ENCODE measurements at places on chromosomes 3 and 15.

- no peak for DNase-seq
Measured at GRCh38 chr3:151726016-151726415, 7.7 kb upstream of the AADACL2 start.

- DNase-seq = no peak
Measured at GRCh38 chr3:107428051-107428858, 51.0 kb downstream of the CCDC54 start.

DNA sequence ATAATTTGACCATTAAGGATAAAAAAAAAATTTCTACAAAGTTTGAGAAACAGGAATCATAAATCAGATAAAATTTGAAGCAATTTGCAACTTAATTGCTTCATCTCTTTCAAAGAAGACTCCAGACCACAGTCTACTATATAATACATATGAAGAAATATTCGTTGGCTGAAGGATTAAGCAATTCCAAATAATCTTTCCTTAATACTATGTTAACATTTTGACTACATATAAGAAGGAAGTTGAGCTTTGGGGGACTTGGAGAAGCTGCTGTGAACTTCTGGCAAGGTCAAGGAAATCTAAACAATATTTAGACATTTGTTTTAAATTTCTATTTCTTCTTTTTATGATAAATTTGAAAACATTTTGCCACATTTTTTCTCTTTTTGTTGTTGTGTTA, 13.5 kb upstream of the GABRR3 start:
- no peak for DNase-seq

DNA sequence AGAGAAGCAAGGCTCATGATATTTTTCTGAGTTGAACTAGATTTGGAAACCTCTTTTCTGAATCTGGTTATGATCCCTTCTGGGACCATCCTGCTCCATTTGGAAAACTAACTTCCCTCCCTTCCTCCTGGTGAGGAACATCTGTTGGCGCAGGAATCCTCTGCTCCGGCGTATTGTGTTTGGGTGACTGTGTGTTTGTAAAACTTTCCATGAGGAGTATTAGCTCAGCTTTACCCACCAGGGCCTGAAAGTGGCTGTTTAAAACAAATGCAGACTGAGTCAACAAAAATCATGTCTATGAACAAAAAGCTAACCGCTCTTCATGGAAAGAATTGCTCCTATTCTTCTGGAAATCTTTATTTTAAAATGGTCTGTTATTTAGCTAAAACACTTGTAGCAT, 17.7 kb downstream of the STARD9 start:
- no peak for DNase-seq

DNA sequence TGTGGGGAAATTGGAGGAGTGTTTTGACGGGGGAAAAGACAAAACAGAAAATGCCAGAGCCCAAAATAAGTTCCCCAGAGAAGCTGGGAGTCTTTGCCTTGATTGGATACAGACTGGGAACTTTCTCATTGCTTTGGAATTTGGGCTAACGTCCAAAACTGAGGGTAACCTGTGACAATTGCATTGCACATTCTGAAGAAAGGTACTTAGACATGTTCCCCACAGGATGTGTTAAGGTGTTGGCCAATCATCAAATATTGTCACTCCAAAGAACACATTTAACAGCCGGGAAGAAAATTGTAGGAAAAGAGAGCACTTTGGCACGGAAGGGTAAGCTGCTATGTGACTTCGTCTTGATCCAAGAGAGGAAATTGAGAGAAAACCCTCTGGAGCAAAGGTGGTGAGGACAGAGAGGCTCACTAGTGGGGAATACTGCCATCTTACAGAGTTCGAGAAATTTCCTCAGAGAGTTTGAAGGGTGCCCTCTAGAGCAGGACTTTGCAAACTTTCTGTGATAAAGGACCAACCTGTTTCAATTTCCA, 619.5 kb upstream of the TBL1XR1 start:
- no peak for DNase-seq

DNA sequence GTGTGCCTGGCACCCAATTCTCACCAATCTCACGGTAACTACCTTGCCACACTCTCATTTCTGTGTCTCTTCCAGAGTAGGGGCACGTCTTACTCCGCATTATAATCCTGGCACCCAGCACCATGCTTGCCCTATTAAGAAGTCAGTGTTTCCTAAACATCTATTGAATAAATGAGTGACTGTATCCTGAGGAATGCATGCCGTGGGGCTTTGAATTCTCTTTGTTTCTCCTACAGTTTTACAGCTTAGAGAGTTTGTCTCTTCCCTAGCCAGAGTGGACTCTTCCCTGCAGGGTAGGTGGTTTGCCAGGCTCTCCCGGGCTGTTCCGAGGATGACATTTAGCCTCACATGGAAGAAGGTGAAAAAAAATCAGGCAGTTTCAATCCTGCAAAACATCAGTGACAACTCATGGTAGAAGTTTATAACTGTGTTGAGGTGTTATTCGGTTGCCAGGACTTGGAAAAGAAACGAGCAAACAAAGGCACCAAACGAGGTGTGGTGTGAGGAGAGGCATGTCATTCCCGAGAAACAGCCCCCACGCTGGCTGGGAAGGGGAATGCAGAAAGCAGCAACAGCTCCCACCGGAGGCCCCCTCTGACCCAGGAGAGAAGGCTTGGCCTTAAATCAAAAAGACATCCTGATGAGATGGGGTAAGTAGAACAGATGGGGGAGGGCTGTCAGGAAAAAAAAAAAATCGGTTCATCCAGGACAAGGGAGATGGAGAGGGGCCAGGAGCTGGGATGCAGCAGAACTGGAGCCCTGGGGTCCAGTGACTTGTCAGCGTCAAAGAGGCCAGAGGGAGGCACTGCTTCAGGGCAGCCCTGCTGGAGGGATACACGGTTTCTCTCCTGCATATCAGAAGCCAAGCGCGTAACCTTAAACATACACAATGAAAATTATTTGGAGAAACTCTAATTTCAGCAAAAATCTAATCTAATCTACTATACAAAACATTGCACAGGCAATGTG, 168.4 kb upstream of the ARRDC4 start:
- no peak for DNase-seq

DNA sequence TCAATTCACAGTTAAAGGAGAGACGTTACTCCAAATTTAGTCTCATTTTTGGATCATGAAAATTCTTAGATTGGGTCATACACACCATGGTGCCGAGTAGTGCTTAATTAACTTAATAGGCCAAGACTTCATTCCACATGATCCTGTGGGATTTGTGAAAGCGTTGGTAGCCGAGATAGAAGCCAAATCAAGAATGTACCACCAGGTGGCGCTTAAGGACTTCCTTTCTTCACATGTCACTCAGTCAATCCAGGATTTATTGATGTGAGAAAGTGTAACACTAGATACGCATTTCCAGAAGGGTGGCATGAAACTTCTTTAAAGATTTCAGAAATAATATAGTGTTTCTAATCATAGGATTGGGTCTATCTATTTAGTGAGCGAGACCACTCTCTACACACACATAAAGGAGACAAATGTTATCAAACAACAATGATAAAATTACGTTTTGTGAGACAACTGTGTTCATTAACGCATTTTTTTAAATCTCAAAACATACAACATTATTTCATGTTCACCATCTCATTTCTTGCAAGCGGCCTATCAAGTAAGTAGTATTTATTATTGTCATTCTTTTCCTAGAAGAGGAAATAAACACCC, 436.1 kb downstream of the CHL1 start:
- DNase-seq = peak; percentile 20

GRCh38 chr3:186509423-186509822, 34.8 kb downstream of the CRYGS start:
- no peak for DNase-seq

GRCh38 chr15:49383266-49383665, 39.8 kb upstream of the FGF7 start:
- DNase-seq = no peak

GRCh38 chr3:147119989-147120388, 286.4 kb downstream of the ZIC4 start:
- DNase-seq = no peak

GRCh38 chr3:50604110-50604621, 7.4 kb downstream of the CISH start:
- no peak for DNase-seq

GRCh38 chr3:35789042-35789831, 149.9 kb downstream of the ARPP21 start:
- DNase-seq = no peak

- no peak for DNase-seq
Measured at GRCh38 chr3:152811974-152812760, 22.8 kb upstream of the P2RY1 start.

DNA sequence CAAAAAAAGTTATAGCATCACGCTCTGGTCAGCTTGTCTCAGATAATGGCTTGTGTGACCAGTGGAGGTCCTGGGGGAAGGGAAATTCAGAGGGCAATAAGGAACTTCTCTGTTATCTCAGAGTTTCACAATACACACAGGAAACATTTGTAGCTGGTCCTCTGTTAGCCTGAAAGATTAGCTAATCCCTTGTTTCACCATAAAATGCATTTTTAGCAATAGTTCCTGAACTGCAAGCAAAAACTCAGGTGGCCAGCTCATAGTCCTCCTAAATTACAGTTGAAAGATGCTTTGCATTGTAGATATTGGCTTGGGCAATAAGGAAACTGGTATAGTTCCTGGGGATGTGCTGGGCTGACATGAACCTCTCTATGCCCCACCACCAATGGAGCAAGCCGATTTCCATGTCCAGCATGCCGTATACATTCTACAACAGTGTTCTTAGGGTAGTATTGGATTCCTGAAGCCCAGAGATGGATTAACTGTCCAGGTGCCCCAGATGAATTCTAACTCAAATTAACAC, 141.5 kb upstream of the TBL1XR1 start:
- DNase-seq = no peak

- no peak for DNase-seq
Measured at GRCh38 chr15:52733088-52733487, 53.9 kb upstream of the ATOSA start.
